ENCODE measurements at places on chromosomes 11 and 22.

- no peak for DNase-seq
Observed at GRCh38 chr11:12995188-12995587, 13.9 kb upstream of the RASSF10 start.

DNA sequence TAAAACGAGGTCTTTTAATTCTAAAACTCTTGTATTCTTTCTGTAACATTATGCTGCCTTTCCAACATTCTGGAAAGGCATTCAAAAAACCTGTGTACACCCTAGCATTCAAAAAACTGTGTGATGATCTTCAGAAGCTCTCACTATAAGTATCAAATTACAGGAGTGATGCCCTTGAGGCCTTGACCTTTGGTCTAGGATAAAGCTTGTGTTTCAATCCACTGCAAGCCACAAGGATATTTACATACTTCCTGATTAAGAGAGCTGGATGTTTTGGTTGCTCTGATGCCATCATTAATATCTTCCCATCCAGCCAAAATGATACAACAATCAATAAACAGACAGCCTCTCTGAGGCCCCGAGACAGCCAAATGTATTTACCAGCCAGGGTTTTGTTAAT is 11.9 kb downstream of the CLPB start:
- no peak for DNase-seq

- DNase-seq, result no peak
Observed at GRCh38 chr11:75779960-75780359, 11.4 kb downstream of the DGAT2 start.

DNA sequence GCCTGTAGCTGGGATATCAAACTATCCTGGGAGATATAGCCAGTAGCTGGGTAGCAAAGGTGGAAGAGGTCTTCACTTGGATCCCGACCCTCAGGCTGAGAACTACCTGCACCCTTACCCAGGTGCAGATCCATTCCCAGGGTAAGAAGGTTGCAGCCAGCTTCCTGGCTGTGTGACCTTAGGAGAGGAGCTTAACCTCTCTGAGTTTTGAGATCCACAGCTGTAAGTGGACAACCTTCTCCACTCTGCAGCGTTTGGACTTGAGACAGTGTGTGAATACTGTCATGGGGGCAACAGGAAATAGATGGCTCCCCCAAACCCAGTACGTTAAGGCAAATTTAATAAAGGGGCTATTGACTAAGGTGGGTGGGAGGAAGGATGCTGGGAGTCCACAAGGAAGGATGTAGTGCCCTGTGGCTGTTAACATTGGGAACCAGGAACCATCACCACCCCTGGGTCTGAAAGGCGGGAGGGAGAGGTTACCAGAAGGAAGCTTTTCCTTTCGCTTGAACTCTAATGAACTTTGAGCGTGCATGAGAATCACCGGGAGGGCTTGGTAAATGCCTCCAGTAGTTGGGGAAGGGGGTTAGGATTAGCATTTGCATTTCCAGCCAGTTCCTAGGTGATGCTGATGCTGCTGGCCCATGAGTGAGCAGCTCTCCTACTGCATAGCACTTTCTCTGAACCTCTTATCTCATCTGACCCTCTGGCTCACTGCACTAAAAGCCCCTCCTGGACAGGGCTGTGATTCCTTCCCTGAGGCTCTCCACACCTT is 24.4 kb downstream of the SGSM1 start:
- DNase-seq, result no peak

DNA sequence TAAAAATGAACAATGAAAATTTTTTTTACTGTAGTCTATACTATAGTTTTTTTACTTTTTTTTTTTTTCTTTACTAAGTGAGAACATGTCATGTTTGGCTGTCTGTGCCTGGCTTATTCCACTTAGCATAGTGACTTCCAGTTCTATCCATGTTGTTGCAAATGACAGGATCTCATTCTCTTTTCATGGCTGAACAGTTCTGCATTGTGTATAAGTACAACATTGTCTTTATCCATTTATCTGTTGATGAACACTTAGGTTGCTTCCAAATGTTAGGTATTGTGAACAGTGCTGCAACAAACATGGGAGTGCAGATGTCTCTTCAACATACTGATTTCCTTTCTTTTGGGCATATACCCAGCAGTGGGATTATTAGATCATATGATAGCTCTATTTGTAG is 88.1 kb upstream of the CCDC90B start:
- DNase-seq, result no peak

- peak; percentile 13 for DNase-seq
Observed at GRCh38 chr11:124669193-124669592, 4.3 kb downstream of the SIAE start.

GRCh38 chr22:38719196-38719595 is 13.5 kb downstream of the GTPBP1 start:
- no peak for DNase-seq

- no peak for DNase-seq
Observed at GRCh38 chr22:36366291-36366708, 21.5 kb downstream of the MYH9 start.

- no peak for DNase-seq
Observed at GRCh38 chr11:114559425-114560310, at the start of gene NXPE1. NXPE1 (minus strand) TSS chr11:114559881; CDS start chr11:114551201, 8,680 bp downstream.

- no peak for DNase-seq
Observed at GRCh38 chr11:126332221-126332711, 23.2 kb upstream of the ST3GAL4 start.

- no peak for DNase-seq
Observed at GRCh38 chr11:122181893-122182292, 65.9 kb upstream of the BLID start.

- no peak for DNase-seq
Observed at GRCh38 chr11:39741066-39741465, 1718.4 kb downstream of the LRRC4C start.

DNA sequence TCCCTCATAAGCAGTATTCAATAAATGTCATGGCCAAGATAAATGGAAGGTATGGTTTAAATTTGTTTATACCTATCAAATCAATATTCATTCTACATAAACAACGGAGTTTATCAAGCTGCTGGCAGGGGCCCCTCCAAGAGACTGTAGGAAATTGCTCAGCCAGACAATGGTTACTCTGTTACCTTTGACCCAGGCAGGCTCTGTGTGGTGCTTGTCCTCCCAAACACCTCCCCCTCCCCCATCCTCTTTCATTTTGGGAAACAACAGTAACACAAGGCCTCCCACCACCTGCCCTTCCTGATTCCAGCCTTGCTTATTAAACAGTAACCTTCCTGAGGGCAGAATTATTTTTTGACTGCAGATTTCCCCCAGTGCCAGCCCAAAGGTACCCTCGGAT is 10.5 kb upstream of the ZBTB16 start:
- no peak for DNase-seq

DNA sequence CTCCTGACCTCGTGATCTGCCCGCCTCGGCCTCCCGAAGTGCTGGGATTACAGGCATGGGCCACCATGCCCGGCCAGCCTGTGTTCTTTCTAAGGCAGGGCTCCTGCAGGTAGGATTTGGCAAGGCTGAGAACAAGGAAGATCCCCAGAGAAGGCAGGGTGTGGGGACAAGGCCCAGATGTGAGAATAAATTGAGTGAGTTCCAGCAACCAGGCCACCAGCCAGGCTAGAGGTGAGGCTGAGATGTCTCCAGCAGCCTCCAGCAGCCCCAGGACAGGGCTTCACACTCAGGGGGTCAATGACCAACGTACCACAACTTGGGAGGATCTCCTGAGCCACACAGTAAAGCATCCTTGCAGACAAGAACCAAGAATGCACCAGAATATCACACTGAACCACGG is 75.1 kb downstream of the BUD13 start:
- no peak for DNase-seq

DNA sequence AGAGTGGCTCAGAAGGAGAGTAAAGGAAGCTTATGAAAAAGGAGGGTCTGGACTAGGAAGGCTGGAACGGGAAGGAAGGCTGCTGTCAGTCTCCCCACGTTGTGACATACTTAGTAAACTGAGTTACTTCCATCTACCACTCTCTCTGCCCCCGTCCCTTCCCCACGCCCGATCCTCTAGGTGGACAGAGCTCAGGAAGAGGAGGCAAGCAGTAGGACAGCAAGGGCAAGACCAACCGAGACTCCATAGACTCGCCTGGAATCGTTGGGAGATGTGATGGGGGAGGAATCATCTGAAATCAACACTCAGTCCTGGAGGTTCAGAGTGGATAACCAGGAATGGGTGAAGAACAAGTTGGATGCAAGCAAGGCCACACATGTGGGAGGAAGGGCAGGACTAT is 240.7 kb downstream of the BUD13 start:
- no peak for DNase-seq

- DNase-seq, result no peak
Observed at GRCh38 chr11:69287968-69288882, 5.7 kb upstream of the MYEOV start.

GRCh38 chr11:27420217-27420616 is 52.4 kb downstream of the LGR4 start:
- no peak for DNase-seq

- no peak for DNase-seq
Observed at GRCh38 chr22:27874764-27875163, 44.3 kb downstream of the PITPNB start.

GRCh38 chr11:72045849-72046248 is 34.5 kb downstream of the NUMA1 start:
- no peak for DNase-seq

DNA sequence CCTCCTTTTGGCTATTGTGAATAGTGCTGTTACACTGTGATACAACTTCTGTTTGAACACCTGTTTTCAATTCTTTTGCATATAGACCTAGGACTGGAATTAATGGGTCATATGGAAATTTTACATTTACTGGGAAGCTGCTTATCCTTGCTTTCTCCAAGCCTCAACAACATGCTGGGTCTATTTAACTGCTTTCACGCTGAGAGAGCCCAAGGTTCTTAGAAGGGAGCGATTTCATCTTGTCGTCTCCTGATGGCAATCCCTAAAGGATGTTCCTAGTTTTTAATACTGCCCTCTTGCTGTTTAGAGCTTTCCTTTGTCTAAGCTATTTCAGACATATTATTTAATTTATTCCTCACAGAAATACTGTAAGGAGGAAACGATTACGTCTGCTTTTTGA is 15.5 kb downstream of the IRAG1 start:
- no peak for DNase-seq

All from LNCaP clone FGC (cell line).